ENCODE measurements at places on chromosomes 16 and 17.

GRCh38 chr16:68826652-68827051, 16.7 kb upstream of the TANGO6 start:
- DNase-seq, result no peak

- DNase-seq, result no peak
Observed at GRCh38 chr16:59905131-59905530, 1171.0 kb upstream of the GOT2 start.

- DNase-seq, result no peak
Observed at GRCh38 chr17:79541056-79541850, 69.6 kb downstream of the RBFOX3 start.

DNA sequence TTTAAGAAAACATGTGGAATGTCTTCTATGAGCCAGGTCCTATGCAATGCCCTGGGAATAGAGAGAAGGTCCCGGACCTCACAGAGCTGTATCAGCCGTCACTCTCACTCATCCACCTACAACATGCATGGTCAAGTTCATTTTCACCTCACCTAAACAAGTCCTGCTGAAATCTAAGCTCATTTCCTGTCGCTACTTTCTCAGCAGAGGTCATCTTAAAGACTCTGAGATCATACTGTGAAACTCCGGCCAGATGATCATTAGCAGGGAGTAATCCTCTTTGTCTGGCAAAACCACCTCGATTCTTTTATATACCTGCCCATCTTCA, 66.2 kb upstream of the LYRM9 start:
- no peak for DNase-seq

GRCh38 chr17:57609125-57609877, 135.8 kb downstream of the CCDC182 start:
- DNase-seq, result no peak

DNA sequence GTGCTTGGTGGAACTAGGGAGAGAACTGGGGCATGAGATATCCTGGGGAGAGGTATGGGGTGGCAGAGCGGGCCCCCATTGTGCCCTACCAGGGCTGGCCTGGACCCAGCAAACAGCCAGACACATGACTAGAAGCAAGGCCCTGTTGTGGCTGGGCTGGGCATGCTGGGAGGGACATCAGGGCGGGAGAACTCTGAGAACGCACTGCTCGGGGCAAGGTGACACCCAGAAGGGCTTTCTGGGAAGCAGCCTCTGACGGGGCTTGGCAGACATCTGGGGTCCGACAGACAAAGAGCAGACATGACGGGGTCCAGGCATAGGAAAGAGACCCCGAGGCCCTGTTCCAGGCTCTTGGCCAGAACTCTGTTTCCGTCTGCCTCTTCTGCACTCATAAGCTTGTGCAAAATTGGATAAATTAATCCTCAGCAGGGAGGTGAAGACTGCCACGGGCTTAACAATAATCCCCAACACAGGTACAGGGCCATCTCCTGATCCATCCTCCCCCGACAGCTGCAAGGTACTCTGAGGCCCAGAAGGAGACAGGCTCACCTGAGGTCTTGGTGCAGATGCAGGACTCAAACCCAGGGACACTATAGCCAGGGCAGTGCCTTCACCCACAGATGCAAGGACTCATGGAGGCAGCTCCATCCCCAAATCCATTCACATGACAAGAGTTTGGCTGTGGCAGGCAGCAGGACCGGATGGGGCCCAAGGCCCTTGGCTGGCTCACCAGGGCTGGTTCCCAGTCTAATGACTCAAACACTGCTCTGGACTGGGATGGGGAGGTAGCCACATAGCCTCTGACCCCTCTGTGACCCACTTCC, 5.4 kb downstream of the SREBF1 start:
- no peak for DNase-seq

DNA sequence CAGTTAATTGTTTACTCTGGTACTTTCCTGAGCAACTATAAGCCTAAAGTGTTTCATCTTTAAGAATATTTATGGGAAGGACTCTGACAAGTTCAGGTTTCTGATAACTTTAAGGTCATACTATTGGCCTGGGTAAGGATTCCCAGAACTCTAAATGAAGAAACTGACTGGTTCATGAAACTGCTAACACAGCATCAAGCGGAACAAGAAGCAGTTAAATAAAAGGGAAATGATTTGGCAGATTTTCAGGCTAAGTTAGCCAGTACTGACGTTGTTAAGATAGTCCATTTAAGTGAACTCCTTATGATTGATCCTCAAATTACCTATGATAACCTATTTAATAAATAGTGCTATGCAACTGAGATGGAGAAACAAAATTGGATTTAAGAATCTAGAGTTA, 101.6 kb upstream of the CES5A start:
- DNase-seq, result no peak

GRCh38 chr16:48627148-48627547, 17.2 kb upstream of the N4BP1 start:
- no peak for DNase-seq

DNA sequence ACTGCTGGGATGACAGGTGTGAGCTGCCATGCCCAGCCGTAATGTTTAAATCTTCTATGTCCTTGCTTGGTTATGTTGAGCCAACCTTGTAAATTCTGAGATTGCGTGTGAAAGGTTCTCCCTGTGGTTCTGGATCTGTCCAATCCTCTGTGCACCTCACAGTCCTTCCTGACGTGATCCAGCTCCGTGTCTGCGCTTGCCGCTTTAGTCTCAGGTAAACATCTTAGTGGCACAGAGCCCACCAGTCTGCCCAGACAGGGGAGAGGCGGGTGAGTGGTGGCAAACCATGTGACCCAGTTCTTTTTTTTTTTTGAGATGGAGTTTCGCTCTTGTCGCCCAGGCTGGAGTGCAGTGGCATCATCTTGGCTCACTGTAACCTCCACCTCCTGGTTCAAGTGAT, 13.9 kb downstream of the SLC25A10 start:
- no peak for DNase-seq

All from stimulated activated CD4-positive, alpha-beta T cell treated with anti-CD3 and anti-CD28 coated beads, Interleukin-4, amount 100 ng/mL, for 48 hours (primary cell).